ENCODE measurements at places on chromosomes 13 and 19. TPM values are rescaled to one million over a fixed set of nuclear protein-coding genes. Genes with fewer than 3 reads are reported as not detected.

EFNA2 gene
- total RNA-seq = not detected

UBE2M gene
- total RNA-seq = 237 TPM

ZNF888 gene
- 0.03 TPM for total RNA-seq

TTYH1 gene
- total RNA-seq = not detected

TMC4 gene
- total RNA-seq = not detected

N4BP2L1 gene
- total RNA-seq = 0.87 TPM

SYT3 gene
- not detected for total RNA-seq

ZNF615 gene
- 2.5 TPM for total RNA-seq

DMAC2 gene
- 58.0 TPM for total RNA-seq

ERFL gene
- 0.72 TPM for total RNA-seq

CGB8 gene
- total RNA-seq = 11.3 TPM

SLC7A9 gene
- total RNA-seq = not detected

SMIM44 gene
- total RNA-seq = not detected

ELAVL3 gene
- total RNA-seq = not detected

BICRA gene
- 0.68 TPM for total RNA-seq

TNFRSF19 gene
- 2.0 TPM for total RNA-seq

THSD1 gene
- 13.4 TPM for total RNA-seq

SYCN gene
- total RNA-seq = not detected

PPP1R15A gene
- total RNA-seq = 49.4 TPM

KLK4 gene
- not detected for total RNA-seq

TMEM255B gene
- not detected for total RNA-seq

ZNF763 gene
- total RNA-seq = not detected

SULT2A1 gene
- total RNA-seq = not detected

EDNRB gene
- not detected for total RNA-seq

CEACAM21 gene
- not detected for total RNA-seq

ZNF865 gene
- 2.2 TPM for total RNA-seq

ZNF443 gene
- 1.4 TPM for total RNA-seq

AMER2 gene
- total RNA-seq = not detected

KLF1 gene
- total RNA-seq = not detected

DNAAF3 gene
- 2.0 TPM for total RNA-seq

DPF1 gene
- 9.1 TPM for total RNA-seq

MUC16 gene
- not detected for total RNA-seq
